ENCODE measurements at places on chromosomes 4 and X.

GRCh38 chr4:157005193-157005592 lies 33.6 kb upstream of the PDGFC start:
- no peak for DNase-seq

DNA sequence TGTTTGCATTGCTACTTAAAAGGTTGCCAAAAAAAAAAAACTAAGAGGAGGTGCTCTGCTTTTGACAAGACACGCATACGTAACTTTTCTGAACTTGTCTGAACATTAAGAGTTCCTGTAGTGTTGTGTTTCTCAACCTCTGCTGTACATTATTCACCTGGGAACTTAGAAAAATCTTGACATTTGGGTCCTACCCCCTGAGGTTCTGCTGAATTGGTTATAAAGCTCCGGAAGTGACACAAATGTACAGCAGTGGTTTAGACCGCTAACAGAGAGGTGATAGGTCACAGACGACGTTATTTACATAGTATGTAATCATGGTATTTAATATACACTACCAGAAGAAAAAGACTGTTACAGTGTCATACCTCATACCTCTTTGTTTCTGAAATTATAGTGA lies 61.1 kb downstream of the CPEB2 start:
- DNase-seq = no peak

DNA sequence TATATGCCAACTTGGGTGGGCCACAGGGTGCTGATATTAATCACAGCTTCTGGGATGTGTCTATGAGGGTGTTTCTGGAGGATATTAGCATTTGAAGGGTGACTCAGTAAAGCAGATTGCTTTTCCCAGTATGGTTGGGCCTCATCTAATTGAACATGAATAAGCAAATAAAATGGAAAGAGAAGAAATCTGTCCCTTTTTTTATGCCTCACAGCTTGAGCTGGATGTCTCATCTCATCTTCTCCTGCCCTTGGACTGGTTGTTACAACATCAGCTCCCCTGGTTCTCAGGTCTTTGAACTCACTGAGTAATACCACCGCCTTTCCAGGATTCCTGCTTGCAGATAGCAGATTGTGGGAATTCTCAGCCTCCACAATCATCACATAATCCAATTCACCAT lies 1149.2 kb downstream of the PCDH18 start:
- DNase-seq = no peak

- DNase-seq = no peak
Measured at GRCh38 chr4:186807808-186808629, 84.4 kb upstream of the FAT1 start.

DNA sequence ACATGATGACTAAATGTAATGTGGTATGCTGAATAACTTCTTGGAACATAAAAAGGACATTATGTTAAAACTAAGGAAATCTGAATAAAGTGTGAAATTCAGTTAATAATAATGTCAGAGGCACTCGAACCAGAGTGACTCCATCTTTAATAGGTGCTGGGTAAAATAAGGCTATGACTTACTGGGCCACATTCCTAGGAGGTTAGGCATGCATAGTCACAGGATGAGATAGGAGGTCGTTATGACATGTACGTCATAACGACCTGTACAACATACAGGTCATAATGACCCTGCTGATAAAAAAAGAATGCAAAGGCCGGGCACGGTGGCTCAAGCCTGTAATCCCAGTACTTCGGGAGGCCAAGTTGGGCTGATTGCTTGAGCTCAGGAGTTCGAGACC lies 28.9 kb upstream of the OPHN1 start:
- DNase-seq = no peak

DNA sequence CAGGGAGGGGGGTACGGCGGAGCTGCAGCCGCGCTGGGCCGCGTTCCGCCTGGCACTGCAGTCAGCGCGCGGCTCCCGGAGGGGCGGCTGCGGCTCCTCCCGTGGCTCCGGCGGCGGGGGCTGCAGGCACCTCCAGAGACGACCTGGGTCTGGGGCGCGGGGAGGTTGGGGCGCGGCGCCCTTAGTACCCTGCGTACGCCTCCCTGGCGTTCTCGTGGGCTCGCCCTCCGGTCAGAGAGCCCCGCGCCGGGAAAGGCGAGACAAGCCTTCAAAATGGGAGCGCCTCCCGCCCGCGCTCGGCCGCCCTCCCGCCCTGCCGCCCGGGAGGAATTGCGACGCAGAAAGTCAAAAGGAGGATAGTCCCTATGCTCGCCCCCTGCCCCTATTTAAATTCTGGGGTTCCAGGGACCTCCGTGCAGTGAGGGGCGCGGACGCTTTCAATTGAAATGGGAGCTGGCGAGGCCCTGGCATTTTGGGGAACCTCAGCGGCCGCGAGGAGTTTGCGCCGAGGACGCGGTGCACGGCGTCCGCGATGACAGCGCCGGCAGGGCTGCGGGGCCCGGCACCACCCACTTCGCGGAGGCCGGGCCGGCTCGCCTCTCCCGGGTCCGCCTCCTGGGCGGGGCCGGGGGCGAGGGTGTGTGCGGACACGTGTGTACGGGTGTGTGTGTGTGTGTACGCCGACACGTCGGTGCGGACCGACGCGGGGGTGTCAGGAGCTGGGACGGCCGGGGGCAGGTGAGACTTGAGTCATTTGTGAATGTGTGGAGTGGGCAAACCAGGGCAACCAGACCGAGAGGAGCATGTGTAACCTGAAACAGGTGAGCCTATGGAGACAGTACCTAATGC lies 544 bp downstream of the HERC3 start:
- DNase-seq = peak; percentile 94

- DNase-seq = no peak
Measured at GRCh38 chrX:34563804-34564203, 93.3 kb downstream of the TMEM47 start.

DNA sequence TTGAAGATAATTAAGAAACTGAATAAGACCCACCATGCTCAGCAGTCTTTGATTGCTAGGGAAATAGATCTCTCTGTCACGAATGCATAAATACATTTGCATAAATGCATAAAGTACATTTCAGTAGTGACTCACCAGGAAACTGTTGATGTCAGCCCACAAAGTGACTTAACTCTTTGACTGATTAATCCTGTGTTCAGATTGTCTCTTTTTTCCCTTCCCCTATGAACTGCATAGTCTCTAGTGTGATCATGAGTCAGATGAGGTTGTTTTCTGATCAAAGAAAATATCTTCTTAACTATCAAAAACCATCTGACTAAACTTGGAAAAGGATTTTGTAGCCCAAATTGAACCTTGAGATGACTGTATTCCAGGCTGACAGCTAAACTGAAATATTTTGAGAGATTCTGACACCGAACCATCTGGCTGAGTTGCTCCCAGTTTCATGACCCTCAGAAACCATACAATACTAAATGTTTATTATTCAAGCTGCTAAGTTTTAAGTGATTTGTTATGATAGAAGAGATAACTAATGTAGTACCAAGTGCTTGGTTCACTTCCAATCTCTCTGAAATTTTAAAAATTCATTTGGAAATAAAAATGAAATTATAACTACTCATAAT lies 1381.5 kb upstream of the AGA start:
- DNase-seq = no peak

DNA sequence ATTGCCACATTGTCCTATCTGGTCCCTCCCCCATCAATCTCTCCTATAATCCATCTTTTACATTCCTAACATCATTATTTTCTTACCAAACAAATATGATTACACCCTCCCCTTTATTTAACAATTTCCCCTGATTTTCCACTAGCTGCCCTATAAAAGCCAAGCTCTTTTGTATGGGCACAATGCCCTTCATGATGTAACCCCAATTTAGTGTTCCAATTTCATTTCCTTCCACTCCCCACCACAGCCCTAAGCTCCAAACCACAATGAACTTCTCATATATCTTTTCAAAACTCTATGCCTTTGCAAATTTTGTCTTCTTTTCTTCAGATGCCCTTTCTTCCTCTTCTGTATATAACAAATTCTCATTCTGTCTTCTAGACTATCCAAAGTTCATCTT lies 39.5 kb upstream of the PTPN13 start:
- DNase-seq = no peak

DNA sequence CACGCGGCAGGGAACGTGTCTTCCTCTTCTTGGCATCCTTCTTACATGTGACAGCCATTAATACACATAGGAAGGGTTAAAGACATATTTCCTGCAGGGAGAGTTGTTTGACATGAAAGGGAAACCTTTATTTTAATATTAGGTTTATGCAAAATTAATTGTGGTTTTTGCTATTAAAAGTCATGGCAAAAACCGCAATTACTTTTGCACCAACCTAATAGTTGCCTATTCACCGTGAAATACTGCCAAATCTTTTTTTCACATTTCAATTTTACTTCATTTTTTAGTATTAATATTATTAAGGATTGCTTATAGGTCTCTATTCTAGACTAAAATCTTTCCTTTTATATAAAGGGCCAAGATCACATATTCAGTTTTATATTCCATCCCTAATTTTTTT lies 230.4 kb upstream of the PITX2 start:
- no peak for DNase-seq

- no peak for DNase-seq
Measured at GRCh38 chrX:151488677-151489076, 74.8 kb upstream of the PASD1 start.

- no peak for DNase-seq
Measured at GRCh38 chr4:182717788-182718583, 199.2 kb downstream of the DCTD start.

DNA sequence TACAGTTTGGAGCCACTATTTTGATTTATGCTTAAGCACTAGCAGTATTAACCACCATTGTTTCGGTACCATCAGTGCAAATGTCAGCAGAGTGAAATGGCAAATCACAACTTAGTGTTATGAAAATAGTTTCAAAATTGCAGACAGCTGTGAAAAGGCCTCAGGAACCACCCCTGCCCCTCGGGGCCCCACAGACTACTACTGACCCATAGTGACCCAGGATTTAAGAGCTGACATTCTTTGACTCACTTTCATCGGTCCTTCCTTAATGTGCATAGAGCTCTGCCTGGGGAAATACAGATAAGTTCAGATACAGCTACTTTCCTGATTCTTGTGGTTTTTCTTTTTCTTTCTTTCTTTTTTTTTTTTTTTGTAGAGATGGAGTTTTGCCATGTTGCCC lies 3.3 kb upstream of the BBS7 start:
- no peak for DNase-seq

DNA sequence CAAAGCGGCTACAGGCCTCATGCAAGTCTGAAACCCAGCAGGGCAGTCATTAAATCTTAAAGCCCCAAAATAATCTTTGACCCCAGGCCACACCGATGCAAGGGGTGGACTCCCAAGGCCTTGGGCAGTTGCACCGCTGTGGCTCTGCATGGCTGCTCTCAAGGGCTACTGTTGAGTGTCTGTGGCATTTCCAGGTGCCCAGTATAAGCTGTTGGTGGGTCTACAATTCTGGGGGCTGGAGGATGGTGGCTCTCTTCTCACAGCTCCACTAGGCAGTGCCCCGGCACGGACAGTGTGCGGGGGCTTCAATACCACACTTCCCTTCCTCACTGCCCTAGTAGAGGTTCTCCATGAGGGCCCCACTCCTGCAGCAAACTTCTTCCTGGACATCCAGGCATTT lies 60.1 kb downstream of the NWD2 start:
- no peak for DNase-seq

DNA sequence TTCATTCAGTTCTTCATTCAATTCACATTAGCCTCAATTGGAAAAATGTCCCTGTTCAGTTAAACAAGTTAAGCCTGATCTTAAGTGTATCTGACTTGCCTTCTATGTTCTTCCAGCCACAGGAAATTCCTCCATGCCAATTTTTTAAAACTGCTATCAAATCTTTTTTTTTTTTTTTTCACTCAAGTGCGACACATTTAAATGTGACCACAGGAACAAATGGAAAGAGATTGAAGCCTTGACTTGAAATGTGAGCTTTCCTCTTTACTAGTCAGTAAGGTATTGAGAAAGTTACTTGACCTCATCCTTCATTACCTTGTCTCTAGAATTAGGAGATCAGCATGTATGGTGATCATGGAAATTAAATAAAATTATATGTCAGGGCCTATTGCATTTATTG lies 165.1 kb downstream of the SLIT2 start:
- DNase-seq = no peak

- DNase-seq = no peak
Measured at GRCh38 chr4:31341601-31342359, 621.6 kb downstream of the PCDH7 start.

DNA sequence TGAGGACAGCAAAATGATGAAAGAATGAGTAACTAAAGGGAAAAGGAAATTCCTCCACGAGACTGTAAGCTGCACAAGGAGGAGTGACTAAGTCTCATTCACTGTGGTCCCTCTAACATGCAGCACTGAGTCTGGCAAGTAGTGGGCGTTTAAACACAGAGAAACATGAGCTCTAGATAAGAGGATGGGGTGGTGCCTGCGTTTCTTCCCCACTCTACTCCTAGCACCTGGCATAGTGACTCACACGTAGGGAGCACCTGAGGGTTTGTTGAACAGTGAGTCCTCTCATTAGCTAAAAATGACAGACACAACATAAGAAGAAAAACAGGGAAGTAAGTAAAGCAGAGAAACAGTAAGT lies 105.8 kb upstream of the CBR4 start:
- DNase-seq = peak; percentile 80

- DNase-seq = peak; percentile 5
Measured at GRCh38 chr4:146470604-146471003, 51.1 kb downstream of the SLC10A7 start.

DNA sequence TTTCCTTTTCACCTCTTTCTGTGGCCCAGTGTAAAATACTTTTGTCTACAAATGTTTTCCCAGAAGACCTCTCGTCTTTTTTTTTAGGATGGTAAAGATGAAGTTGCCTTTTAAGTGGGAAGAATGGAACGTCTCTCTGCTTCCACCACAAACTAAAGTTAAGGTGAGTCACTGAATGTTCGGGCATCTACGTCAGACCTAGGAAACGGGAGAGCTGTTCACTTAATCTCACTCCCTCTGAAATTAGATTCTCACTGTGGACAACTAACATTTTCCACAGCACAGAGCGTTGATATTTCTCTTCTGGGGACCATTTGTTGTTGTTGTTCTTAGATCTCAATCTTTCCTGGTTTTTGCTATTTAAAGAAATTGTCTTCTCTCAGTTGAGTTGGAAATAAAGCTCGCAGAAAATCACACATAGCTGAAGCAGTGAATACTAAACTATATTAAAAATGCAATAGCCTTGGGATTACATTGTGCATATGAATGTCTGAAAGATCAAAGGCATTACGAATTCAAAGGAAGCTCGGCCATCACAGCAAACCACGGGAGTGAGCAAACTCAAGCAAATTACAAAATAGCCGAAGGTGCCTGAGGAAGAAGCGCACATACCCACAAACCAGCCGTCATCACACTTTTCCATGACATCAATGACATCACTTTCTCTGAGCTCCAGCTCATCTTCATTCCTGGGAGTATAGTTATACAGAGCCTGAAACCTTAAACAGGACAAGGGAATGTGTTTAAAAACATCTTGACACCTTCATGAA lies 53.9 kb upstream of the PDLIM3 start:
- no peak for DNase-seq

DNA sequence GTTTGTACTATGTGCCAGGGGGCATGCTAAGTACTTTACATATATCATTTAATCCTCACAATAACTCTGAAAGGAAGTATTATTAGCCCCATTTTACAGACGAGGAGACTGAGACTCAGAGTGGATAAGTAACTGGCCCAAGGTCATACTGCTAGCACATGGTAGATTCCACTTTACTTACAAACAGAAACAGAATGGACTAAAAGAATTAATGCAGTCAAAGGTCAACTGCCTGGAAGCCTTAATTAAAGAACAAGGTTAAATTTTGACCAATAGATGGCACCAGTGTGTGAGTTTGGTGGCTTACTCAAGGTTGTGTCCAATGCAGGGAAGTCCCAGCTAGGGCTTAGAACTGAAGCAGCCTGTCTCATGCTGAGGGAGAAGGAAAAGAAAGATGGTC lies 4.7 kb downstream of the RIPPLY1 start:
- peak; percentile 27 for DNase-seq

Data from AG08396 (cell line).